ENCODE measurements at places on chromosomes 5 and 9.

DNA sequence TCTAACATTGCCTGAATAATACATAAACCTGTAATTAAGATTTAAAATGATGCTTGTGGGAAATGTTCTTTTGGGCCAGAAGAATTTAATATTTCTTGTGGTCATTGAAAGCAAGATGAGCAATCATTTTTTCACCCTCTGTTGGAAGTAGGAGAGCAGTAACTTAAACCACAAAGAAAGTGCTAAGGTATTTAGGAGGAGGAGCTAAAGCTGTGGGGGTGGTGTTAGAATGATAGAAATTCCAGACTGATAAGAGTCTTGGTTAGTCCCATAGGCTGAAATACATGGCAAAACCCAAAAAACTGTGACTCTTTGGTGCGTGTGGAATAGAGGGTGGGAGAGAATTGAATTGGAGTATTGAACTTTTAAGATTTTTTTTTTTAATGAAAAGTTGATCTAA lies 247.0 kb downstream of the YTHDC2 start:
- no peak for DNase-seq

- no peak for DNase-seq
Observed at GRCh38 chr5:32311404-32312196, 1.1 kb downstream of the MTMR12 start.

- DNase-seq = no peak
Observed at GRCh38 chr9:116959809-116960208, 272.7 kb downstream of the TRIM32 start.

GRCh38 chr5:14912206-14912605 lies 40.6 kb upstream of the ANKH start:
- no peak for DNase-seq

- no peak for DNase-seq
Observed at GRCh38 chr5:179452356-179453230, 97.8 kb upstream of the RUFY1 start.

- no peak for DNase-seq
Observed at GRCh38 chr9:14243514-14244042, 70.4 kb downstream of the NFIB start.

DNA sequence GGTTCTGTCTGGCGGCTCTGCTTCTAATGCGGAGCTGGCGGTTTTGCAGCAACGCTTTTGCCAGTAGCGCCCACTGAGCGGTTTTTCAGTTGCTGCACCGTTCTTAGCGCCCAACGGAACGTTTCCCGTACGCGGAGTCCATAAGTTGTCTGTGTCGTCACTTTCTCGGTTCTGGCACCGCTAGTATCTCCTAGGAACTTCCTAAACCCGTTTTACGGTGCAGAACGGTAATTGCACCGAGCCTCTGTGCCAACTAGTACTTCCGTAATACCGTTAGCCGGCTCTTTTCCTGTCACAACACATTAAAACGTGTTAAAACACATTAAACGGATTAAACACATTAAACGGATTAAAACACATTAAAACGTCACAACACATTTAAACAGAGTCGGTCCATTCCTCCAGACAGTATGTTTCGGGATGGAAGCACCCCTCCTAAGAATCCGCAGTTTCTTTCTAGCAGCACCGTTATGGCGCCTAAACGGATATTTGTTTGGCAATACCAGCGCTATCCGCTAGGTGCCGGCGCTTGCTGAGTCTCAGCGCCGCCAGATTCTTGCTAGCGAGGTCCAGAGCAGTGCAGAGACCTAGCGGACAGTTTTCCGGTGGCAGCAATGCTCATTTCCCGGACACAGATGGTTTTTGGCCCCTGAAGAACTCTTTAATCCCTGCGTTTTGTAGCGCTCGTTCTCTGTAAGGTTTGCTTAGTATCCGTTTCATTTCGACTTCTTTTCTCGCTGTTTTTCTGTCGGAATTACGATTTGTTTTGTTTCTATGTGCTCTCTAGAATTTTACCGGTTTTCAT lies 45.4 kb downstream of the ANXA2R start:
- no peak for DNase-seq

GRCh38 chr5:14806456-14806855 lies 65.1 kb downstream of the ANKH start:
- DNase-seq = no peak

- no peak for DNase-seq
Observed at GRCh38 chr5:92662741-92663140, 918.3 kb downstream of the NR2F1-AS1 start.

DNA sequence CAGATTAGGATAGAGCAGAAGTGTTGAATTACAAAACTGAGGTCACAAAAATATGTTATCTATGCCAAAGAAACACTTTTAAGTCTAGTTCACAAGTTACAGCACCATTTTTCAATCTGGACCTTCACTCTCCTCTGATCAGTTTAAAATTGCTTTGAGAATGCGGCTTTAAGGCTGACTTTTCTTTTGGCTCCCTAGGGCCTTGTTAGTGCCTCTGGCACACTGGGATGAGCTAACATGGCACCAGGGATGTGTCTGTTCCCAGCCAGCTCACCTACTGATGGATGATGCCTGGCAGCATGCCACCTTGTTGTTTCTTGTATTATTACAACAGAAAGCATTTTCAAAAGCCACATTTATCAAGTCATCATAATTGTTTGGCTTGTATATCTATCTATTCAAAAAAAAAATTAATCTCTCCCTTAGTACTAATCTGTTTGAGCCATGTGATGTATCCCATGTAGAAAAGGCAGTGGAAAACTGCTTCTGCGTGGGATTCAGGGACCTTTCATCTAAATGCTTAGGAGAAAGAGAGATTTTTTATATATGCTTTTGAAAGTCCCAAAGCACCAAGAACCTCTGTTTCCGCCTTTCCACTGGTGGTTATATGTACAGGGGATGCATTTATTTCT lies 46.6 kb downstream of the ADAMTSL1 start:
- DNase-seq = no peak

- no peak for DNase-seq
Observed at GRCh38 chr5:96736937-96737336, 70.8 kb downstream of the ERAP1 start.

- no peak for DNase-seq
Observed at GRCh38 chr5:79873187-79873586, 117.9 kb downstream of the MTX3 start.

- DNase-seq = no peak
Observed at GRCh38 chr5:106397700-106398099, 1273.0 kb downstream of the EFNA5 start.

- no peak for DNase-seq
Observed at GRCh38 chr9:12305211-12305610, 388.0 kb upstream of the TYRP1 start.

Data from D721Med (cell line).